Progenitor cell of endocrine pancreas (in vitro differentiated cells): ENCODE measurements at places on chromosomes 1 and 21.

GRCh38 chr1:231919239-231919885 is 292.8 kb downstream of the DISC1 start:
- DNase-seq: no peak

DNA sequence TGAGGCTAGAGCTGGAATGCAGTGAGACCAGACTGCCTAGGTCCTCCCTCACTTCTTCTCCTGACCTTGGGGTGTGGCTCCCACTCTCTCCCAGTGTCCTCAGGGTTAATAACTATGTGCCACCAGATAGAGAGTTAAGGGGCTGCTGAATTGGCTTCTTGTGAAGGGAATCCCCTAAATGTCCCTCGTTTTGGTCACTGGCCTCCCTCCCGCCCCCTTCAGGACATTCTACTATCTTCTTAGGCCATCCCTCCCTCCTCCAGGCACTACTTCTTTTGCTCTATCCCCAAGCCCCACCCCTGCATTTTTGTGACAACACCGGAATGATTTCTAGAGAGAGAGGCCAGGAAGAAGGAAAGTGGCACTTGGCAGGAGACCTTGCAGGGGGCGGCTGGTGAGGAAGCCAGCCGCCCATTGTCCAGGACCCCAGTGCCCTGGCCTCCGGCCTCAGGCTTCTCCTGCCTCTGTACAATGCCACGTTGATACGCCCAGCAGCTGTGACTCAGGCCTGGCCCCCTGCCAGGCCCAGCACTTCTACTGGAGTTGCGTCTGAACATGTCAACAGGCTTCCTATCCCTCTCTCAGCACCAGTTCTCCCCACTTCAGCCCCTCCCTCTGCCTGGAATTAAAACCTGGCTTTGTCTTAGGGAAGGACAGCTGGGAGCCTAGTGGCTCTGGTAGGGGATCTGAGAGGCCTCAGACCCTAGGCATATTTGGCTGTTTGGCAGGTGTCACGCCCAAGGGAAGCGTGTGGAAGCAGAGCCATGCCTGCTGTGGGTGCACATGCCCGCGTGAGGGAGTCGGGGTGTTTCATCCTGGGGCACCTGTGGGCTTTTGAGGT is 9.1 kb downstream of the LMNA start:
- DNase-seq: no peak

DNA sequence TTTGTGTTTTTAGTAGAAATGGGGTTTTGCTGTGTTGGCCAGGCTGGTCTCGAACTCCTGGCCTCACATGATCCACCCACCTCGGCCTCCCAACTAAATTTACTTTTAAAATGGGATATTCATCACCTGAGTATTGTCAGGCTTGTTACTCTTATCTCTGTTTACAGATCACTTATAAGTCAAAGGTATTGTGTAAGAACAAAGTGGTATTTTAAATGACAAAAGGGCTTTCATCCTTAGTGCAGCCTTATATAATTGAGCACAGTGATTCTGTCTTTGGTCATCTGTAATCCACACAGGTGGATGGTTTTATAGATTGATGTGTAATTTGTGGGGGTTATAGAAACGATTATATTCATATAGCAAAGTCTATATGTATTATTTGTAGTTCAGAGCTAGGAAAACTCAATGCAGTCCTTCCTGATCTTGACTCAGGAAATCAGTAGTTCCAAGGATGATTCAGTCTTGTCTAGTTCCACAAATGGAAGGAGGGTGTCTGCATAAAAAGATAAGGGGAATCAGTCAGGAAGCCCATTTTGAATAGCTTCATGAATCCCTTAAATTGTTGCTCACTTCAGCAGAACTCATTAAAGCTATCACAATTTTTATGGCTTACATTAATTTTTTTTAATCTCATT is 34.6 kb downstream of the STXBP3 start:
- DNase-seq: no peak

GRCh38 chr1:213070406-213070805 is 19.4 kb downstream of the RPS6KC1 start:
- no peak for DNase-seq

DNA sequence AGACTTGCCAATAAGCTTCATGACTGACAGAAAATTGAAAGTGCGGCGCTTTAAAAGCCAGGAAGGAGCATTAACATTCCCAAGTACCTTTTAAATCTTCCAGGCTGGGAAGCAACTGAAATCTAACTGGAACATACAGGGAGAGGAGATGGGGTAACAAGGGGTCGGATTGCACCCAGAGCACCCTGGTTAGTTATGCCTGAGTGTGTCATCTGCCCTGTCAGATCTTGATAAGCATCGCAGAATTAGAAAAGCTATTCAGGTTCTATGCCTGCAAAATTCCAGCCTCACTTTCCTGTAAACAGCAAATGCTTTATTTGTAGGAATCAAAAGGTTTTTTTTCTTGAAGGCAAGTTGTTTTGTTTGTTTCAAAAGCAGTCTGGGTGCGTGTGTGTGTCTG is 58.5 kb downstream of the SERBP1 start:
- no peak for DNase-seq

DNA sequence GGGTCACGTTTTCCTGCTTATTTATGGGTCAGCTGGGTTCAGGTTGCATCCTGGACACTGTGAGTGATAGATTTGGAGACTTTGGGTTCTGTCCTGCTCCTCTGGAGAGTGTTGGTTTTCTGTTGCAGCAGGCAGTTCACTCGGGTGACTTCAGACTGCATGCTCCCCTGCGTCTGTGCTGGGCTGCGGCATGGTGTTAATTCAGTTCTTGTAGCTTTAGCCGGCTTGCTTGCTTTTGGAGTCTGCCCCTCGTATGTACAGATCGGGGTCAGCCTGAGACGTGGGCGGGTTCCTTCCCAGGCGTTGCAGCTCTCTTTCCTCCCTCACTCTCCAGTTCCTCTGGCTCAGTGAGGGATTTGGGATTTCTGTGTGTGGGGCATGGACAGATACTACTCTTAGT is 38.0 kb downstream of the PCNT start:
- DNase-seq: no peak
